Neural crest cell (in vitro differentiated cells): ENCODE measurements at places on chromosomes 1 and 21.

DNA sequence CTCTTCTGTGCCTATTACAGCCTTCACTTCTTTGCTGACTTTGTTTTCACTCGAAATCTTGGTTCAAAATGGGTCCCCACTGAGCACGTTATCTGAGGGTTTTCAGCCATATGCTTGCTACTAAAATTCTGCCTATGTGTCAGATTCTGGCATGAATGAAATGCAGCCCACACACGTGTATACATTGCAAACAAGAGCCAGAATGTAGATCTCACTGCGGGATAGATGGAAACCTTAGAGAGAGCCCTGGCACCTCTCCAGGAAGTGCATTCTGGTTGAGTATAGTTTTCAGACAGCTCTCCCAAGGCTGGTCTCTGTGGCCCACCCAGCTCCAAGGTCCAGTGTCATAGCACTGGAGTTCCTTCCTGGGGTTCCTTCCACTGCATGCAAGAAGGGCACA, 234.7 kb upstream of the GJB5 start:
- DNase-seq: no peak

- no peak for DNase-seq
These were observed 187.7 kb upstream of the USP24 start for GRCh38 chr1:55402671-55403464.

- DNase-seq: no peak
These were observed 1.4 kb upstream of the VAMP4 start for GRCh38 chr1:171743081-171743870.

DNA sequence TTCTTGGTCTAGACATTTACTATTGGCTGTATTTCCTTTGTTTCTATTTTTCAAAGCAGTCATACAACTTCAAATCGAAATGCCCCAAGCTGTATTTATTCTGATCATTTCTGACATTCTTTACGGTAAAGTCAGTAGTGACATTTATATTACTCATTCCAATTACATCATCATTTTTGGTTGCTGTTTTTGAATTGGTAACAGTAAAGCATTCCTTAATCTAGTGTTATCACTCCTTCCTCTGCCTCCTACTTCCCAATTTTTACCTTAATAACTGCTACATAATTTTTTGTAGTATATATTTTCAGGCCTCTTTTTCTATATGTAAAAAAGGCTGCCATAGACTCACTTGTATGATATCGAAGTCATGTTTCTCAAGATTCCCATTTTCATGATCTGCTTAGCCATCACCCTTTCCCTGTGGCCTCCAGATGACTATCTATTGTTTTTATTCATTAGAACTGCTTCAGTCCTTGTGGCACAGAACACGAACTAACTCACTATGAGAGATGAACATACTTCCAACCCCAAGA, 167.2 kb downstream of the RUNX1 start:
- no peak for DNase-seq

DNA sequence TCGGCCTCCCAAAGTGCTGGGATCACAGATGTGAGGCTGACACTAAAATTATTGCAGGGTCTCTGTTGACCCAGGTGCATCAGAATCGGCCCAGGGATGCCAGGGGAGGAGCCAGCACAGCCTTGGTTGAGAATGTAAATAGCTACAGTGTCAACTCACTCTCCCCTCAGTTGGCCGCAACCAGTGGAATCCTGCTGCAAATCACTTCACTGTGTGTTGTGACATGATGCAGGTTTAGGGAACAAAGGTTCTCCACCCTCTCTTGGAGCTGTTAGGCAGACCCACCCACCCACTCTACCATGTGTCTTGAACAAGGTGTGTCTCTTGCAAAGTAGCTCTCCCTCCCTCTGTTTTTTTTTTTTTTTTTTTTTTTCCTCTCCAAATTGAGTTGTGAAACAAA, 60.5 kb upstream of the SOD1 start:
- DNase-seq: no peak

- no peak for DNase-seq
These were observed 328.0 kb upstream of the B3GALT2 start for GRCh38 chr1:193514397-193514796.

DNA sequence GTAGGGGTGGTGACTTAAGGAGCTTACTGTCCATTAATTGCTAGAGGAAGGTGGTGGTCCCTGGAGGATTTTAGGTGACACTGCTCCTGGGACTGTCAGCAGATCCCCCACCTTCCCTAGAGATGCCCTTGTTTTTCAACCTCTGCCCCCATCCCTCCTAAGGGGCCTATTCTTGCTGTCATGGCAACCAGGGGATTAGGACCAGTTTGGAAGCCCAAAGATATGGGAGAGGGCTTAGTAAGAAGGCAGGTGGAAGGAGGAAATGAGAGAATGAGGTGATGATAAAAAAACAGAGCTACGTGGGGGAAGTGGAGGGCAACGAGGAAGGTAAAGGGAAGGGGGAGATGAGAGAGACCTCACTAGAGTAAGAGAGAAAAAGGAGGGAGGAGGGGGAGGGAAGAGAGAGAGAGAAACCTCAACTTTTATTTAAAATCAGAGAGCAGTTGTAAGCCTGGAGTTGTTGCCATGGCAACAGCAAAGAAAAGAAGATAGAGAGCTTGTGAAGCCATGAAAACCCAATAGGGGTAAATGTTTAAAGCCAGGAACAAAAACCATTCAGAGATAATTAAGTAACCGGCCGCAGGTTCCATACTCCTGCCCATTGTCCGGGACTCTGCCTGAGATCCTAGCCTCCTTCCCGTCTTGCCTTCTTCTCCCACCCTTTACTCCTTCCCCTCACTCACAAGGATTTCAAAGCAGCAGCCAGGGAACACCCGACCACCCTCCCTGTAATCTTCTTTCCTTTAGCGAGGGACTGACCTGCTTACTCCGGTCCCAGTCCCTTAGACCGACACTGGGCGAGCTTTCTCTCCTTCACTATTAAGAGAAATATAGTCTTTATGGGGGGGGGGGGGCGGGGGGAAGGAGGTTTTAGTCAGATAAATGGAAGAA, 20.6 kb downstream of the KIRREL1 start:
- DNase-seq: no peak

DNA sequence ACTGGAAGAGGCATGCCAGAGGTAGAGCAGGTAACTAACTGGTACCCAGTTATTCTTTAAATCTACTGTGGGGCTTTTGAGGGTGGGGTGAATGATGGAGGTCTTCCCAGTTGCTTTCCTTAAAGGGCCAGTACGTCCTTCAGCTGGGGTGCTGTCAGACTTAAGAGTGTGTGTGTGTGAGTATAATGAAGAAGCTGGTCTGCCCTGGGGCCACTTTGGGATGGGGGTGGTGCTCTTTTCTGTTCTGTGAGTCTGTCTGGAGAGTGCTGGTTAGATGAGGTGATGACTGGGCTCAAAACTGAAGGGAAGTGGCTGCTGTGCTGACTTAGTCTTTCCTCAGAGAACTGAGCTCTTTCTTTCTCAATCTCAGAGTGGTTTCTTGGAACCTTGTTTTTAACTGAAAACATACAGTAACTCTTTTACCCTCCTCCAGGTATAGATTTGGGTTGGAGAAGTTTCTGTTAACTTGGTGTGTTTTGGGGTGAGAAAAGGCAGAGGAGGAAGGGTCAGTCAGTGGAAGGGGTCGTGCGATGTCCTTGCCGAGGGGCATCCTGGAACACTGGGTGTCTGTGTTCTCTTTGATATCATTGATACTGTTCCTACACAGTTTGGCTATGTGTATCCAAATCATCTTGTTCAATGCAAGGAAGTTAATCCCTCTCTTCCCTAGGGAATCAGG, 746 bp downstream of the MACF1 start:
- peak; percentile 25 for DNase-seq

- no peak for DNase-seq
These were observed 39.7 kb downstream of the CHML start for GRCh38 chr1:241600496-241600901.

DNA sequence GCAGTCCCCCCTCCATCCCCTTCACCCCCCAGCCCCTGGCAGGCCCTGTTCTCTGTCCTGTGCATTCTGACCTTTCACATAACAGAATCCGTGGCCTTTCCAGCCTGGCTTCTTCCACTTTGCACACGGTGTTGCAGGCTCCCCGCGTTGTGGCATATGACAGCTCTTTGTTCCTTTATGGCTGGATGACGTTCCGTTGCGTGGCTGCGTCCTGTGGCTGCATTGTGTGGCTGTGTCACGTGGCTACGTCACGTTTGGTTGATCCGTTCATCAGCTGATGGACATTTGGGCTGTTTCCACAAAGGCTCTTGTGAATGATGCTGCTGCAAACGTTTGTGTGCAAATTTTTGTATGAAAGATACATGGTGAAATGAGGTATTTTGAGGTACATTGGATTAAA, 53.3 kb downstream of the PDE9A start:
- no peak for DNase-seq

DNA sequence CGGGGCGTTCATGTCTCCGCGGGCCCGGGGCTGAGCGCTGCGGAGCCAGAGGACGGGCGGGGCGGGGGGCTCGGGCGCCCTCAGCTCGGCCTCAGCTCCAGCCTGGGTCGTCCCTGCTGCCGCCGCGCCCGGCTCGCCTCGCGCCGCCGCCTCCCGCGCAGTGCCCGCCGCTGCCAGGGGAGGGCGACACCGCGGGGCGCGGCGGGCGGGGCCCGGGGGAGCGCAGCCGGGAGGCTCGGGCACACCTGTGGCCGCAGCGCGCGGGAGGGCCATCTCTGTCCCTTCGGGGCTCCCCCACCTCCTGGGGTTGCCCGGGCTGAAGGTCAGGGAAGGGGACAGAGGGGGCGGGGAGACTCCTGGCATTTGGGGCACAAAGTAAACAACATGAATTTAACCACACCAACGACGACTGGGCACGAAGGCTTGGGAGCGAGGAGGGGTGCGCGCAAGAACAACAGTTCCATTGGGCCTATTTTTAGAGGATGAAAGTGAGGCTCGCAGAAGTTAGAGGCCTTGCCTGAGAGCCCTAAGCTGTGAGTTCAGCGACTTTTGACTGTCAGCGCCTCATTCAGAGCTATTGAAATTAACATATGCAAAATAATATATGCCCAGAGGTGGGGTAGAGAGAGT, at the start of gene FAM131C:
Gene FAM131C, minus strand, starts transcription at position 162 of the 630 bp plus-strand sequence. CDS start 209 bp downstream, outside the sequence.
- DNase-seq: peak; percentile 38

DNA sequence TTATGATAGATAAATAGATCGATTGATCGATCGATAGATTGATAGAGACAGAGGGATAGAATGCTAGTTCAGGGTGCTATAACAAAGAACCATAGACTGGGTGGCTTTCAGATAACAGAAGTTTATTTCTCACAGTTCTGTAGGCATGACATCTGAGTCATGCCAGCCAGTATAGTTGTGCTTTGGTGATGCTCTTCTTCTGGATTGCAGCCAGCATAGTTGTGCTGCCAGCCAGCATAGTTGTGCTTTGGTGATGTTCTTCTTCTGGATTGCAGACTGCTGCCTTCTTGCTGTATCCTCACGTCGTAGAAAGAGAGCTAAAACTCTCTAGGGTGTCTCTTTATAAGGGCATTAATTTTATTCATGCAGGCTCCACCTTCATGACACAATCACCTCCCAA, 860.8 kb downstream of the BRINP3 start:
- no peak for DNase-seq

- peak; percentile 13 for DNase-seq
These were observed 954 bp downstream of the MARK1 start for GRCh38 chr1:220528679-220529501.

DNA sequence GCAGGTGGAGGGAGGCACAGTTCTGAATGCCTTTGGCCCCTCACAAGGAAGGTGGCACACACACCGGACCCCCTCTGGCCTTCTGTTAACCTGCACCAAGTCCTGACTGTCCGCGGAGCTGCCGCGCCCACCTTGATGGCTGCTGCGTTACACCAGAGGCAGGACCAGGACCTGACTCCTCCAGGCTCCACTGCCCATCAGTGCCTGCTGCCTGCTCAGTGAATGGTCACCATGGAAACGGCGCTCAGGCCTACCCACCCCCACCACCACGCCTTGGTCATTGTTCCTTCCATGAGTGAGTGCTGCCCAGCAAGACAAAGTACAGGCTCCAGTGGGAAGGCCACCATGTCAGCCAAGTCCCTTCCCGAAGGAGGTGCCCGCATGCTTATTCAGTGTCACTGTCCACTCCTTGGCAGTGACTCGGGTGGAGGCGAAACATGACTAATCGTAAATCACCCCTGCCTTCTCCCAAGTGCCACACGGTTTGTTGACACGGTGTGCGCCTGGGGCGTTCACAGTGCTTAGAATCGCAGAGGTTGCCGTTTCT, 57.3 kb downstream of the SLC37A1 start:
- peak; percentile 54 for DNase-seq

GRCh38 chr1:167105271-167106118, 11.6 kb downstream of the STYXL2 start:
- no peak for DNase-seq

DNA sequence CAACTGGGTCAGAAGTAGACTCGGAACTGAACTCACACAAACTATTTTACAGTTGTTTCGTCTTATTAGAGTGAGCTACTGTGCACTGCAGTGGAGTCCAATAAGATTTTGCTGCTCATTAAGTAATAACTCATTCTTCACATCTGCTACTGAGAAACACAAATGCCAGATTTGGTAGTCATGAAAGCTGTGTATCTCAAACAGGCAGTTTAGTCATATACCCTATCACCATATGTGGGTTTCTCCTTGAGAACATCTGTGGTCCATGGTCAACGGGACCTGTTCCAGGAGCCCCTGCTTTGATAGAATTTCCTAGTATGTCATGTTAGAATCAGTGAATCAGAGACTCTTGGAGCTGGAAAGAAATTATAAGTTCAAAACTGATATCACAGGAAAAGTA, 60.4 kb downstream of the ALG14 start:
- DNase-seq: no peak

- no peak for DNase-seq
These were observed 93.1 kb upstream of the RUNX3 start for GRCh38 chr1:25023190-25023578.

GRCh38 chr1:246583056-246583440, 16.8 kb downstream of the CNST start:
- no peak for DNase-seq

DNA sequence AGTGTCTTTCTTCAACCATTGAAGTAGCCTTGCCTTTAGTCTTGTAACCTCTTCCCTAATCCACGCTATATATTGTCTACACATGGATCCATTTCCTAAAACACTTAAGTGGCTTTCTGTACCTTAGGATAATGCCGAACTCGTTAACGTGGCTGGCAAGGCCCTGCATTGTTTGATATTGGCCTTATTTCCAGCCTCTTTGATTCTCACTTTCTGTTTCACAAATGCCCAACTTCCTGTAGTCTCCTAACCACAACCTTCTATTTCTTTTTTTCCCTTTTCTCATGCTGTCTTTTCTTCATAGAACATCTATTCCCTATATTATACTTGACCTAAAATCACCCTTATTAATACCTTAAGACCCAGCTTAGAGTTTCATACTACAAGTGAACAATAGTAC, 536.0 kb downstream of the LMO4 start:
- DNase-seq: no peak

GRCh38 chr1:116506132-116507004, 64.5 kb downstream of the CD58 start:
- no peak for DNase-seq

DNA sequence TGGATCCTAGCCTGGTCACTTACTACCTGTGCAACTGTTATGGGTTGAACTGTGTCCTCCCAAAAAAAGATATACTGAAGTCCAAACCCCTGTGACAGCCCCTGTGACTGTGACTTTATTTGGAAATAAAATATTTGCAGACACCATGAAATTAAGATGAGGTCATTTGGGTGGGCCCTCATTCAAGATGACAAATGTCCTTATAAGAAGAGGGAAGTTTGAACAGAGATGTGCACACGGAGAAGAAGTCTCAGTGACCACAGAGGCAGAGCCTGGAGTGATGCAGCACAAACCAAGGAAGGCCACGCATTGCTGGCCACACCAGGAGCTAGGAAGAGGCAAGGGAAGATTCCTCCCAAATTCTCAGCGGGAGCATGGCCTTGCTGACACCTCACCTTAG, 249.7 kb upstream of the RUNX1 start:
- no peak for DNase-seq
